ENCODE measurements at places on chromosomes 2 and 18. TPM values are rescaled to one million over a fixed set of nuclear protein-coding genes. Genes with fewer than 3 reads are reported as not detected.

GRCh38 chr2:53829273-53829979 lies 30.3 kb downstream of the GPR75 start:
- no peak overlapping the region for H3K27ac ChIP-seq
- no peaks in the 10 kb centered on the region for H3K27me3 ChIP-seq
- no peaks in the 10 kb centered on the region for H3K4me1 ChIP-seq

- no peak overlapping the region for H3K27ac ChIP-seq
- H3K36me3 ChIP-seq, result no peaks in the 10 kb centered on the region
- no peak overlapping the region for H3K4me3 ChIP-seq
- H3K4me1 ChIP-seq, result no peaks in the 10 kb centered on the region
- DNase-seq, result no peak
These were observed 167.0 kb upstream of the TPO start for GRCh38 chr2:1246239-1246638.

DNA sequence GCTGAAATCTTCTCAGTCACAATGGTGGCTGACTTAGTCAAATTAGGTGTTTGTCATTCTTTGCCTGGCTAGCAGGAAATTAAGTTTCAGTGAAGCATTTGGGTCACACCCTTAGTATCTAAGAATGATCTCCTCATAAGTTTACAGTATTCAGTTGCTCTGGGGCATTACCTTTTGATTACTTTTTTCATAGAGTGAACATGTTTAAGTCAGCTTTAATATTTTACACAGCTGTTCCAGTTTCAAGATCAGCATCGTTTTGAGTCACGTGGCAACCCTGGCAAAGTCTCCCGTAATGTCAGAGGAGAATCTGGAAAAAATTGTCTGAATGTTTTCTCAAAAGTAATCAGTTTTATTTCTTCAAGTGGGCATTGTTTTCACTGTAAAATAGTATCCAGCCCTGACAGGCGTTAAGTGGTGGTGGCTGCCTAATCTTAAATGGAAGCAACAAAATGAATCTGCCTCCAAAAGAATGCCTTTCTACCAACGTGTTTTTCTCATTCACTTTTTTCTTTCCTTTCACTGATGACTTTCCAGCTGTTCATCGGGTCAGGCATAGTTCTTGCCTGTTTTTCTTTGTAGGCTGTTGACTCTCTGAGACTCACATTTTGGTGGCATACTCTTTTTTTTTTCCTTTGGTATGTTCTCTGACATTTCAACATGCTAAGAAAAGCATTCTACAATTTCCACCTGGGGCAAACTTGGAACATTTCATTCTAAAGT lies 319.6 kb upstream of the TCF4 start:
- no peaks in the 10 kb centered on the region for H3K36me3 ChIP-seq
- H3K4me1 ChIP-seq, result peaks cover 32% of the 10 kb centered on the region
- H3K27me3 ChIP-seq, result no peaks in the 10 kb centered on the region
- peak overlapping the region; percentile 73 for H3K27ac ChIP-seq
- H3K4me3 ChIP-seq, result peak overlapping the region; percentile 52

GRCh38 chr2:48144777-48145176 lies 238.5 kb upstream of the FBXO11 start:
- H3K36me3 ChIP-seq, result no peaks in the 10 kb centered on the region
- no peak for DNase-seq
- H3K27me3 ChIP-seq, result peaks cover 15% of the 10 kb centered on the region

DNA sequence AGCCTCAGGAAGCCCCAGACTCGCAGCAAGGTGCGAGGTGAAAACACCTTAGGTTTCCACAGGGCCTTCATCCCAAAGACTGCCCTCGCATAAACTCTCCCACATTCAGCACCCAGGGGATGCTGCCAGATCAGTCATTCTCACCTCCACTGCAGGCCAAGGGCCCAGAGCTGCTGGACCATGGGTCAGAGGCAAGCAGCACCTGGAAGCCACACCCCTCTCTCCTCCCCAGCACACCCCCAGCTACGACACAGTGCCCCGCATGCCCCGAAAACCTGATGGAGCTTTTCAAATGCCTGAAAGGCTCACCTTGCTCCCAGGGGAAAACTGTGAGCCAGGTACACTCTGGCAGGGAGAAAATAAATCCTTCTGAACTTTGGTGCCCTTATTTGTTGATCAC lies 31.9 kb upstream of the LDLRAD4 start:
- no peak overlapping the region for H3K27ac ChIP-seq
- no peak for DNase-seq
- H3K4me1 ChIP-seq, result peaks cover 5% of the 10 kb centered on the region
- peaks cover 16% of the 10 kb centered on the region for H3K27me3 ChIP-seq
- H3K4me3 ChIP-seq, result no peak overlapping the region

GRCh38 chr2:112841295-112842044 lies 4.9 kb upstream of the IL1B start:
- no peak overlapping the region for H3K27ac ChIP-seq
- H3K4me3 ChIP-seq, result no peak overlapping the region
- peaks cover 7% of the 10 kb centered on the region for H3K4me1 ChIP-seq
- no peak for DNase-seq
- H3K36me3 ChIP-seq, result no peaks in the 10 kb centered on the region

DNA sequence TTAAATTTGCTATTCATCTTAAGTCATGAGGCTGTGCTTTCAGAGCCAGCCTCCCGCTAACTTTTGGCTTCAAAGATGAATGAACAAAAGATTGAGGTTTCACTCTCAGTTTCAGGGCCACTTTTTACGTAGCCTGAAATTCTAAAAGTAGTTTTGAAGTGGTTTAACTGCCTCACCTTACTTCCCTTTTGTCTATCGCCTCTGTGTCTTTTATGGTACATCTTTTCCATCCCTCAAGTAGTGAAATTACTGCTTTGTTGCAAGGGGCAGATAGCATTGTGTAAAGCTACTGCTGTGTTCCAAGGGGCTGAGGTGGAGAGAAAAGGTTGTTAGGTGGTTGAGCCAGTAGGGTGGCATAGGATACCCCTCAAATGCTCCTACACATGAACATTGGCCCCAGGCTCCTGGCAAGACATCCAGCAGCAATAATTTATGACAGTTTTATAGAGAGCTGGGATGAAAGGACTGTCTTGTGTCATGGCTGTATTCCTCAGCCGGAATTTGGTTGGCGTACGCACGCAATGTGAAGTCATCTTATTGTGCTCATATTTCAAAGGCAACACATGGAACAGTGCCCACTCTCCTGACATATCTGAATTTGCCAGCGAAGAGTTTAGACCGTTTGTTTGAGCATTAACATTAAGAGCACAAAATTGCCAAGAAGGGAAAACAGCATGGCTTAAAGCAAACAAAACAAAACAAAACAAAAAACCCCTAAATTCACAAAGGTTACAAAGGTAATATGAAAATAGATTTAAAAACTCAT lies 32.2 kb downstream of the QPCT start:
- no peak overlapping the region for H3K4me3 ChIP-seq
- no peak for DNase-seq
- H3K27ac ChIP-seq, result no peak overlapping the region
- no peaks in the 10 kb centered on the region for H3K36me3 ChIP-seq

- H3K36me3 ChIP-seq, result no peaks in the 10 kb centered on the region
- H3K4me3 ChIP-seq, result no peak overlapping the region
- no peak overlapping the region for H3K27ac ChIP-seq
These were observed 36.9 kb downstream of the RIT2 start for GRCh38 chr18:43078478-43079092.

DNA sequence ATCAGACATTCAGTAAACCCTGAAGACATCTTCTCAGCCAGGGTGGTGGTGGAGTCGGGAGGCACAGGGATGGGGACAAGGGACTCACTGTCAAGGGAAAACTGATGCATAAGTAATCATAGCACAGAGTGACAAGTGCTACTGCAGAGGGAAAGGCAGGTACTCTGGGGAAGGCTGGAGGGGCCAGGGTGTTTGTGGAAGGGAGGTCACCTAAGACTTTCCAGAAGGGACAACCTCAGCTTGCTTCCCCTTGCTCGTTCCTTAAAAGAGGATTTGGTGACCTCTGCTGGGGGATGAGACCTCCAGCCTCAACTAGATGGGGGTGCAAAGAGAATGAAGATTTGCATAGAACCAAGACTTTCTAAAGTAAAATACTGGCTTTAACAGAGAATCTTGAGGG lies 99.5 kb downstream of the SLC4A3 start:
- H3K4me1 ChIP-seq, result no peaks in the 10 kb centered on the region
- no peak overlapping the region for H3K27ac ChIP-seq
- H3K4me3 ChIP-seq, result no peak overlapping the region

DNA sequence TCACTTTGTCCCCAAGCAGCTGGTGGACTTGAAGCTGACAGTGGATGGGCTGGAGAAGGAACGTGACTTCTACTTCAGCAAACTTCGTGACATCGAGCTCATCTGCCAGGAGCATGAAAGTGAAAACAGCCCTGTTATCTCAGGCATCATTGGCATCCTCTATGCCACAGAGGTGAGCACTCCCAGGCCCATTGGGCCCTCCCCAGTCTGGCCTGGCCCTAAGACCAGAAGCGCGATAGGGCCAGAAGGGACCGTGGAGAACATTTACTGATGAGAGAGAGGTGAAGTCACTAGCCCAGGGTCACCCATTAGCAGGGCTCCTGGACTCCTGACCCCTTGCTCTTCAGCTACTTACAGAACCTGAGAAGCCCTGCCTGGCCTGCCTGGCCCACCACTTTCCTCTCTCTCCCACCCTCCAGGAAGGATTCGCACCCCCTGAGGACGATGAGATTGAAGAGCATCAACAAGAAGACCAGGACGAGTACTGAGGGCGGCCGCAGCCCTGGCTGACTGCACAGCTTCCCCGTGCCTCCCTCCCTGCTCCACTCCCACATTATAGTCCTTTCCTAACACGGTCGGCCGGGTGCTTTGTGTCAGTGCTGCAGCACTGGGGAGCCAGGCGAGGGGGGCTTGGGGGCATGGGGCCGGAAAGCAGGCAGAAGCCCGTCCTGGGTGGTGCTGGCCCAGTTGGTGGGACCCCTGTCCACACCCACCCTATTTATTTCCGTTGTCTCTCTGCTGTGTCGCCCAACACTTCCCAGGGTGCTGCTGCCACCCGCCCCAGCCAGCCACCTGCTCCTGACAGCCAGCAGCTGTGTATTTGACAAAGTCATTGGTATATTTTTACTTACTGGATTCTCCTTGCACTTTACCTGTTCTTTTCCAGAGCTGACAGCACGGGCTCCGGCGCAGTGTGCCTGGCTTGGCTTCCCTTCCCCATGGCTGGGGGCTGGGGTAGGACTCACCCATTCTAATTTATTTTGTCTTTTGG lies 6.6 kb upstream of the TMEM214 start:
- no peak overlapping the region for H3K27ac ChIP-seq
- no peak for DNase-seq
- no peak overlapping the region for H3K4me3 ChIP-seq
- H3K4me1 ChIP-seq, result peaks cover 6% of the 10 kb centered on the region

Gene DNAJC5G
- not detected for total RNA-seq

Measured in osteocyte (in vitro differentiated cells).